T-helper 22 cell (primary cell): ENCODE measurements at places on chromosomes 7 and 10.

- DNase-seq, result no peak
Measured at GRCh38 chr10:133151543-133151972, 8.5 kb upstream of the KNDC1 start.

- no peak for DNase-seq
Measured at GRCh38 chr10:33240931-33241330, 93.5 kb downstream of the NRP1 start.

- DNase-seq, result no peak
Measured at GRCh38 chr10:100989088-100989487, 1.7 kb downstream of the TWNK start.

DNA sequence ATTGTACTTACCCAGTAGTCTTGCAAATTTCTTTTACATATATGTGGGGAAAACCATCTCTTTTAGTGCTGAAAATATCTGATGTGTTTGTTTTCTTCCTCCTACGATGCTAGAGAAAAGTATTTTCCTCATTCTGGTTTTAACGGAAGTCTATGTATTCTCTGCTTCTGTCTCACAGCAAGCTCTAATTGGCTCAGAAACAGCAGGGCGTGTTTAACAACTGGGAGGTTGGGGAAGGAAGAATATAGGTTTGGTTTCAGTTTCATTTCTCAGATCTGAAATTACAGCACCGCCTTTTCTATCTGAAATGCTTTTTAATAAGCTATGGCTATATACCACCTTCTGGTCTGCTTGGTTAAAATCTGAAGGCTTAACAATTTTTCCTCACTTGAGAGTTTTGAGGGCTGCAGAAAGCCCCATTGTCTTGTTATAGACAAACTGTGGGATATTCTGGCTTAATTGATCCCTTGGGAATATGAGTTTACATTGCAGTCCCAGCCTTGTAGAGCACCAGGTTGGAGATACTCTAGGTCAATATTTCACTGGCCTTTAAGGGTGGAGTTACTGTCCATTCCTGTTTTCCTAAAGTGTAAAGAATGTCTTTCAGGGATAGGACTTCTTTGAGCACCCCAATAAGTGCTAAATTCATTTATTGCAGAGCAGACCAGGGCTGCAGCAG is at the start of gene SAMD9:
Gene SAMD9 (minus strand): TSS at position 128 of the 679 bp plus-strand sequence. CDS start 11,882 bp downstream, outside the sequence.
- DNase-seq, result peak; percentile 58

- DNase-seq, result no peak
Measured at GRCh38 chr7:143519411-143520131, 41.9 kb downstream of the TAS2R41 start.
